ENCODE measurements at places on chromosomes 12 and 14.

DNA sequence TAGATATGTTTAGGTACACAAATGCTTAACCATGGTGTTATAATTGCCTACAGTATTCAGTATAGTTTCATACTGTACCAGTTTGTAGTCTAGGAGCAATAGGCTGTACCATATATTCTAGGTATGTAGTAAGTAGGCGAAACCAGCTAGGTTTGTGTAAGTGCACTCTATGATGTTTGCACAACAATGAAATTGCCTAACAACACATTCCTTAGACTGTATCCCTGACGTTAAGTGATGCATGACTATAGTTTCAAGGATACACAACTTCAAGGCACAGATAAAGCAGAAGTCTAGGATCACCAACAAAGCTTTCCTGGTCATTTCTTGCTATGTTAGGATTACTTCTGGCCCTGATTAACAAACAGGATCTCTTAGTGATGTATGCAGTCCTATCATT, 135.1 kb downstream of the SLC38A1 start:
- no peak for DNase-seq

DNA sequence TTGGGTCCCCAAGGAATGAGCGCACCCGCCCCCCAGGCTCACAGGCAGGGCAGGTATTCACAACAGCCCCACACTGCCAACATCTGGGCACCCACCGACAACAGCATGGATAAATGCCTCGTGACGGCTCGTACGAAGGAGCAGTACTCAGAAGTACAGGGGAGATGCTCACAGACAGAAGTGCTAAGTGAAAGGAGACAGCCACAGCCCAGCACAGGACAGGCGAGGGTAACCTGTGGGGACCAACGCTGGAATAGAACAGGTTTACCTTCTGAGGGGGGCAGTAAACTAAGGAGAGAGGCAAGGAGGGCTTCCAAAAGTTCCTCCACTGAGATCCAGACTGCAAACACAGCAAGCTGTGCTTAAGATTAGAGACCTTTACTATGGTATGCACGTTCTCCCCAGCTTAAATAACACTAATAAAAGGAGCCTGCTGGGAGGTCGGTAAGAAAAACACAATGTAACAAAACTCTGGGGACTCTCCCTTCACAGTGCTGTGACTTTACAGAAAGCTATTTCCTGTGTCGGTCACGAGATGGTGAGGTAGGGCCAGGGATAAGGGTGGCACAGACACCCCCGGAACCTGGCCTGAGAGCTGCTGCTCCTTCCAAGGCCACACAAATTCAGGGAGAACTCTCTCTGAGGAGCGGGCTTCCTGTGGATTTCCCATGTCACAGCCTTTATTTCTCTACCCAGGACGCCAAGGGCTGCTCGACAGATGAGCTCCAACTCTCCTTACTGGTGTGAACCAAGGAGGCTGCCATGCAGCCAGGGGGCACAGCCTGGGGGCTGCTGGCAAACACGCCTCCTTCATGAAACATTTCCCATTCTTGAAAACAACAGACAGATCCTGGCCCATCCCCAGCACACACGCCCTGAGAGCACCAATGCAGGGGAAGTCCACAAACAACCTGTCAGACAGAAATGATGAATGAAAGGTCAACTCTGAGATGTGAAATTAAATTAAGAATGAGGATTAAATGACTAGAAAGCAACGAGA, 26.3 kb downstream of the SLC15A4 start:
- DNase-seq, result no peak

GRCh38 chr14:55128386-55129085, 516 bp upstream of the LGALS3 start:
- no peak for DNase-seq

GRCh38 chr12:127761880-127762279, 505.1 kb upstream of the TMEM132C start:
- DNase-seq, result peak; percentile 14

- no peak for DNase-seq
Measured at GRCh38 chr14:50967103-50967502, 22.8 kb upstream of the PYGL start.

- no peak for DNase-seq
Measured at GRCh38 chr12:92732716-92733115, 29.9 kb downstream of the PLEKHG7 start.

DNA sequence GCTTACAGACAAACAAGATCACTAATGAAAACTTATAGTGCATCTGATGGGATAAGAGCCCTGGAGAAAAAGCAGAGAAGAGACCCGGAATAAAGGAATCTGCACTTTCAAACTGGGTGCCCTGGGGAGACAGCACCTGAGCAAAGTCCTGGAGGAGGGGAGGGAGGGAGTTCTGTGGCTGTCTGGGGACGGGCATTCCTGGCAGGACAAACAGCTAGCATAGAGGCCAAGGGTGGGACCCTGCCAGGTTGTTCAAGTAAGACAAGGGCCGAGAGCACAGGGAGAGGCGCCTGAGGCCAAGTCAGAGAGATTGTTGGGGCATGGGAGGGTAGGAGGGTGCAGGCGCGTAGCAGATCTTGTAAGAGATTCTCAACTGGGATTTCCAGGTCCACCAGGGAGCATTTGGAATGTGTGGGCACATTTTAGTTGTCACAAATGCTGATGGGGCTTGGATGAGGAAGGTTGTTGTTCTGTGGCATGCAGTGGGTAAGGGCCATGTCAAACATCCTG, 14.2 kb downstream of the IQSEC3 start:
- DNase-seq, result no peak

DNA sequence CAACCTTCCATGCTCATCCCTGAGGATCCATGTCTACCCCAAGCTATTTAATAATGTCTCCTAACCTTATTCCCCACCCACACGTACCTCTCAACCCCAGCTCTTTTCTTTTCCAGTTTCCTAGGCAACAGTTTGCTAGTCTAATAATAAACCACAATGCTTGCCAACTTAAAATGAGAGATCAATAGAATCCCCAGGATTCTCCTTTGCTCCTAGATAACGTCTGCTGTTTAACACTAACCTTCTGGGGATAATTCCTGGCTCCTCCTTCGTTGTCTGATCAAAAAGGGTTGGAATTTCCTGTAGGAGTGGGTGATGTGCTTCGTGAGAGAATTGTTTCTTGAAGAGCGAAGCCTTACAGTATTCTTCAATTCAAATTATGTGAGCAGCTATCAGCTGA, 42.2 kb upstream of the DBX2 start:
- DNase-seq, result peak; percentile 17

DNA sequence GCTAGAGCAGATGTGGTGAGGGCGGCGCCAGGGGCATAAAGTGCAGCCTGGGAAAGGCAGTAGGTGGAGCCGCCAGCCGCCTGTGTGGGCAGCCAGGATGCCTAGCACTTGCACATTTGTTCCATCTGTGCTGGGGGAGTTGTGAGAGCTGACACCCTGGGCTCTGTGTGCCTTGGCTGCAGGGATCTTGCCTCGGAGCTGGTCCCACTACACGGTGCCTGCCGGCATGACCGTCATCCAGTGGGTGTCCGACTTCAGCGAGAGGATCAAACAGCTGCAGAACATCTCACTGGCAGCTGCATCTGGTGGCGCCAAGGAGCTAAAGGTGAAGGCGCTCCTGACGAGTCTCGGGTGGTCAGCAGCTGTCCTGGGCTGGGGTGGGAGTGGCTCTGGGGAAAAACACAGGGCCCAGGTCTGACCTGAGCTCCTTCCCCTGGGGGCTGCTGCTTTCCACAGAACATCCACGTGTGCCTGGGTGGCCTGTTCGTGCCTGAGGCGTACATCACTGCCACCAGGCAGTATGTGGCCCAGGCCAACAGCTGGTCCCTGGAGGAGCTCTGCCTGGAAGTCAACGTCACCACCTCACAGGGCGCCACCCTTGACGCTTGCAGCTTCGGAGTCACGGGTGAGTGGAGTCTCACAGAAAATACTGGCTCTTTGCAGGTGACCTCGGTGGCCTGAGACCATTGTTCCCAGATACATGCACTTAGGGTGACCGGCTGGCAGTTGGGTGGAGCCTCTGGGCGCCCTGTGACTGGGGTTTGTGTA, 37.4 kb downstream of the HSP90AA1 start:
- DNase-seq, result no peak

DNA sequence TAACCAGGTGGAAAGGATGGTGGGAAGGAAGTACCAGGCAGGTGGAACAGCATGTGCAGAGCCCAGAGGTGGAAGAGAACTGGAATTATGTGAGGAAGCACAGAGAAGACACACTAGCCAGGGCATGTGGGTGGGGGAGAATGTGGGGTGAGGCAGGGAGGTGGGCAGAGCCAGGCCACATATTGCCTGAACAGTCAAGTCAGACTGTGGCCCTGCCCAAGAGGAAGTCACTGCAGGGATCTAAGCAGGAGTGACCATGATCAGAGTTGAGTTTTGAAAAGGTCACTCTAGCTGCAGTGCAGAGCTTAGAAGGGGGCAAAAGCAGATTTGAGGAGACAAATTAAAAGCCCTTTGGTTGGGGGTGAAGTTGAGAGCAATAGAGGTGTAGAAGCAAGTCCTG, 114.0 kb upstream of the SLC38A2 start:
- DNase-seq, result no peak

GRCh38 chr12:107731366-107731765, 29.6 kb downstream of the PRDM4 start:
- DNase-seq, result no peak

- DNase-seq, result peak; percentile 14
Measured at GRCh38 chr12:66144791-66145754, 14.5 kb upstream of the LLPH start.

GRCh38 chr14:42047421-42048055, 440.9 kb downstream of the LRFN5 start:
- no peak for DNase-seq

GRCh38 chr14:71238835-71239234, 331.6 kb downstream of the PCNX1 start:
- no peak for DNase-seq

DNA sequence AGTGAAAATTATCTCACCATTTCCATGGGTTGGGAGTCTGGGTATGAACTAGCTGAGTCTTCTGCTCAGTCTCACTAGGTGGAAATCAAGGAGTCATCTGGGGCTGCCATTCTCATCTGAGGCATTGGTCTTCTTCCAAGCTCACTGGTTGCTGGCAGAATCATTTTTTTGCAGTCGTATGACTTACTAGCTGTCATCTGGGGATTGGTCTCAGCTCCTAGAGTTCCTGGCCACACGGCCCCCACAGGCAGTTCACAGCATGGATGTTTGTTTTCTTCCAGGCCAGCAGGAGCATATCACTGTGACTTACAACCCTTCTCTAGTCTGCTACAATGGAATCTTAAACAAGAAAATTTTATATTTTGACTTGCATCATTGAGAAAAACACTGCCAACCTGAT, 18.6 kb upstream of the OR10AD1 start:
- DNase-seq, result no peak

DNA sequence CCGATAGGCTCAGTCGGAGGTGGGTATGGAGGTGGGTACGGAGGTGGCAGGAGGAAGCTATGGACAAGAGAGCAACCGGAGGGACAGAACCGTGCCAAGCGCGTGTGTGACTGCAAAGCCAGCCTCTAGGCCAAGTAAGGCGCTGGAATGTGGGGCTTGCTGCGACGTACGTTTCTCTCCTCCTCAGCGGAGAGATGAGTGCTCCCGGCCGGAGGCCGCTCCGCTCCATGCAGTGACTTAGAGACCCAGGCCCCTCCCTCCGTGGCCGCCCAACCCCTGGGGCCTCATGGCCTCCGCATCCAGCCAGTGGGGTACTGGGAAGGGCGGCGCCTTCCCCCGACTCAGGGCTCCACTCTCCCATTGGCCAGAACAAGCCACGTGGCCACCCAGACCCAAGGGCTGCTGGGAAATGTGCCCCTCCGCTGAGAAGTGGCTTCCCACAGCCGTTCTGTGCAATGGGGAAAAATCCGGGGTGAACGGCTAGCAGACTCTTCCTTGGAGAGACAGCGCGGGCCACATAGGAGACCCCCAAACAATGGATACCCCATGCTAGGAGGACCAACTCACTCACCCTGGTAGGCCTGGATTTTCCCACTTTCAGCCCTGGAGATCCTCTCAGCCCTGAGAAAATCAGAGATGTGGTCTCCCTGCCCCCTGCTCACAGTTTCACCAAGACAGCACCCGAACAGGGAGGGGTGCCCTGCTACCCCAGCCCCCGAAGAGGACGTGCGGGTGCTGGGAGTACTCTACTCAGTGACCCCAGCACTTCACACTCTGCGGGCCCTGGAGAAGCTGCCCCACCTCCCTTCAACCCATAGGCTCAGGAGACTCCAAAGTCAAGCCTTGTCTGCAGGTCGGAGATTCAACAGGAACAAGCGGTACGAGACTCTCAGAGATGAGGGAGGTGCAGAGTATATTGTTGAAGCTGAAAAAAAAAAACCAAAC, 66.7 kb downstream of the RIMBP2 start:
- DNase-seq, result no peak

- DNase-seq, result no peak
Measured at GRCh38 chr12:116525418-116526001, 33.7 kb upstream of the MAP1LC3B2 start.

GRCh38 chr14:20697273-20698017, 8.9 kb downstream of the ANG start:
- peak; percentile 34 for DNase-seq

DNA sequence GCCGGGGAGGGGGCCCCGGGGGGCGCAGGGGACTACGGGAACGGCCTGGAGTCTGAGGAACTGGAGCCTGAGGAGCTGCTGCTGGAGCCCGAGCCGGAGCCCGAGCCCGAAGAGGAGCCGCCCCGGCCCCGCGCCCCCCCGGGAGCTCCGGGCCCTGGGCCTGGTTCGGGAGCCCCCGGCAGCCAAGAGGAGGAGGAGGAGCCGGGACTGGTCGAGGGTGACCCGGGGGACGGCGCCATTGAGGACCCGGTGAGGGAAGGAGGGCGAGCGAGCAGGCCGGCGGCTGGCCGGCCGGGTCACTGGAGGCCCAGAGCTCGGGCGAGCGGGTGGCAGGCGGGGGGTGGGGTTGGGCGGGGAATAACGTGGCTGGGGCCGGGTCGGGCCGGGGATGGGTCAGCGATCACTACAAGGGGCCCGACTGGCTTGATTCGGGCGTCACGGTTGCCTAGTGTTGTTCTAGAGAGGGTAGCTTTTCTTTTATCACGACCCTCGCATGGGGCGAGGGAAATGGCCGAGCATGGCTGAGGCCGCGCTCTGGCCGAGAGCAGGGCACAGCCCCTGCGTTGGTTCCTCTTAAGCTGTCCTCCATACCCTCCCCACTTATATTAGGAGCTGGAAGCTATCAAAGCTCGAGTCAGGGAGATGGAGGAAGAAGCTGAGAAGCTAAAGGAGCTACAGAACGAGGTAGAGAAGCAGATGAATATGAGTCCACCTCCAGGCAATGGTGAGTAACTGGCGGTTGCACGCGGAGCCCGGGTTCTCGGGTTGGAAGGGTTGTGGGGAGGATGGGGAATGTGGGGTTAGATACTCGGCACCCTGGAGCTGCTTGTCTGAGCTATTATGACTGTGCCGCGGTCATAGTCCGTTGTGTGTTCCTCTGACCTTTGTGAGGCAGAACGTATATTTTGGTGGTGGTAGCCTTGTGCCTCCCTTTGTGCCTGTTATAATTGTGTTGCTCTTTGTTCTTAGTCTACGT, 603 bp downstream of the PABPN1 start:
- peak; percentile 62 for DNase-seq

- no peak for DNase-seq
Measured at GRCh38 chr12:24643120-24644119, 305.5 kb downstream of the BCAT1 start.

- no peak for DNase-seq
Measured at GRCh38 chr12:106736051-106736957, 38.2 kb upstream of the RIC8B start.

- DNase-seq, result peak; percentile 42
Measured at GRCh38 chr14:99572173-99572999, 31.6 kb downstream of the CCDC85C start.

GRCh38 chr14:76131071-76131965, 20.4 kb upstream of the GPATCH2L start:
- no peak for DNase-seq

- no peak for DNase-seq
Measured at GRCh38 chr14:93133464-93133863, 17.7 kb upstream of the ITPK1 start.

Measured in NCI-H1092 treated with DMSO at 0.1 percent for 48 hours (cell line).